ENCODE measurements at places on chromosomes 12 and 14.

DNA sequence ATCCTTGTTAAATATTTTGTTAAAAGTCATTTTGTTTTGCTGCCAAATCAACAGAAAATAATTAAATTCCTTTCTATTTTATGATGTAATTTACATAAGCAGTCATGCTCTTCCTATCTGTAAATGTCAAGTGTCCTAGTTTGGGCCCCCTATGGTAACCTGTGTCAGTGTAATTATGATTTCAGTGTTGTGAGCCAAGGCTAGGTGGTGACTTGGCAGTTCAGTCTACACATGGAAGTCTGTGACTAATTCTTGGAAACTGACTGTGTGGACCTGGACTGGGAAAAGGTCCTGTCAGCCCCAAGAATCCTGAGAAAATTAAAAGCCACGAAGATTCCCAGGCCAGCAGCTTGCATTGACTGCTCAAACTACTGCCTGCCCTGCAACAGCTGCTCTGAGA, 371.0 kb downstream of the FUT8 start:
- DNase-seq: no peak

GRCh38 chr12:54368025-54368708, 3.9 kb upstream of the GPR84 start:
- DNase-seq: no peak

DNA sequence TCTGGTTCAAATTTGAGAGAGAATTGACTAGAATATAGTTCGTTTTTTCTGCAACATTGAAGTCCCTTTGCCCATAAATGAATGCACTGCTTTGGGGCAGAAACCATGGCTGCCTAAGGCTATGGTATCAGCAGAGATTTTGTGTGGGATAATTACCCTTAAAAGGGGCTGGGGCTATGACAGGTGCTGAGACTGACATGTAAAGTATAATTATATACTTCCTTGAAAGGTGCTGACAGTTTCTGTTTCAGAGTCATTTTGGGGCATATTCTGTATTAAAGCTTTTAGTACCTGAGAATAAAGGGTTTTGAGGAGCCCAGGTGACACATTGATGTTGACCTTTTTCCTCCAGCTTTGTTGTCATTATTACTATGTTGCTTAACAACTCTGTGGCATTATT, 150.3 kb upstream of the PTPRQ start:
- no peak for DNase-seq

DNA sequence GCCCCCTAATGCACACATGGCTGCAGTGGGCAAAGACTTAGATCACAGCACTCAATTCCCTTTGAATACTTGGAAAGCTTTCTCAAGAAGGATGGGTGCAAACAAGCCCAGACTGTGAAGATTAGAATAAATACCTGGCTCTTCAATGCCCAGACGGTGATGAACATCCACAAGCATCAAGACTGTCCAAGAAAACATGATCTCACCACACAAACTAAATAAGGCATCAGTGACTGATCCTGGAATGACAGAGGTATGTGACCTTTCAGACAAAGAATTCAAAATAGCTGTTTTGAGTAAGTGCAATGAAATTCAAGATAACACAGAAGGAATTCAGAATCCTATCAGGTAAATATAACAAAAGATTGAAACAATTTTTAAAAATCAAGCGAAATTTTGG, 43.8 kb upstream of the ZDHHC17 start:
- no peak for DNase-seq

Measured in stimulated activated CD8-positive, alpha-beta memory T cell treated with anti-CD3 and anti-CD28 coated beads, Interleukin-4, amount 100 ng/mL, for 1 hour (primary cell).